ENCODE measurements at places on chromosomes 6 and 20.

DNA sequence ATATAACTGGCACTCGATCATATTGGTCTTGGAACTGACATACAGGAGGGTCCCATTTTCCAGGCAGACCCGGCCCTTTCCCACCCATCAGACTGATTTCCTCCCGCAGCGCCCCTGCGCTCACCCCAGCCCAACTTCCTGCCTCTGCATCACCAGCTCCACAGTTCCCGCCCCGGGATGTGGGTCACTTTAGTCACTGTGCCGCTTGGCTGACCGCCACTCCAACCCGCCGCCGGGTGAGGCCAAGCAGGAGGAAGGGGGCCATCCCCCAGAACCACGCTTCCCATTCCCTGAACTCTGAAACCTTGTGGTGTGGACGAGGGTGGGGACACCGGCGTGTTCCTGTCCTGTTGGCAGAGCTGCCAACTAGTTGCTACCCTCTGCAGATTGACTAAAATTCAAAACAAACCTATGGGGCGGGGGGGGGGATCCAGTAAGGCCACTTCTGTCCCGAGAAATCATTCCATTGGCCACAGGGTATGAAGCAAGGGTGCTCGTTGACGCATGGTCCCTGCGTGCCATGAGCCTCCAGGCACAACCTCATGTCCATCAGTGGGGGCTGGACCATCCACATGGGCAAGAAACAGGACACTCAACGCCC lies 12.3 kb downstream of the TGM2 start:
- no peak for DNase-seq

- no peak for DNase-seq
These were observed 38.9 kb upstream of the CALHM6 start for GRCh38 chr6:116422238-116422637.

GRCh38 chr6:5510331-5511133 lies 249.2 kb downstream of the FARS2 start:
- DNase-seq: no peak

GRCh38 chr6:43076464-43077332 lies 584 bp downstream of the PTK7 start:
- DNase-seq: no peak

GRCh38 chr20:36179170-36179945 lies 24.8 kb downstream of the EPB41L1 start:
- DNase-seq: no peak

DNA sequence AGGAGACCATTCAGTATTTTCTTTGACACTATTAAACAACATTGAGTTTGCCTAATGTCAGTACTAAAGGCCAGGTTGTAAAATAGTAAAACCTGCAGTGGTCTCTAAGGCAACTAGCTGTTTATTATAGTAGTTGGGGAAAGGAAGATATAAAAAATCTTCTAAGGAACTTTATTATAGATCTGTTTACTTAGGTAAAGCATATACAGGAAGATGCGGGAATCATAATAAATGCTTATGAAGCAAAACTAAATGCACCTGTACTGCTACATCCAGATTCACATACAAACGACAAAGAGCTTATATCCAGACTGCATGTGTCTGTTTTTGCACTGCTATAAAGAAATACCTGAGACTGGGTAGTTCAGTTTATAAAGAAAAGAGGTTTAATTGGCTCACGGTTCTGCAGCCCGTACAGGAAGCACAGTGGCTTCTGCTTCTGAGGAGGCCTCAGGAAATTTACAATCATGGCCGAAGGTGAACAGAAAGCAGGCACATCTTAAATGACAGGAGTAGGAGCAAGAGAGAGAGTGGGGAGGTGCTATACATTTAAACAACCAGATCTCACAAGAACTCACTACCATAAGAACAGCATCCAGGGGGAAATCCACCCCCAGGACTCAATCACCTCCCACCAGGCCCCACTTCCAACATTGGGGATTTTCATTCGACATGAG lies 8.7 kb upstream of the TRIM39 start:
- DNase-seq: no peak

DNA sequence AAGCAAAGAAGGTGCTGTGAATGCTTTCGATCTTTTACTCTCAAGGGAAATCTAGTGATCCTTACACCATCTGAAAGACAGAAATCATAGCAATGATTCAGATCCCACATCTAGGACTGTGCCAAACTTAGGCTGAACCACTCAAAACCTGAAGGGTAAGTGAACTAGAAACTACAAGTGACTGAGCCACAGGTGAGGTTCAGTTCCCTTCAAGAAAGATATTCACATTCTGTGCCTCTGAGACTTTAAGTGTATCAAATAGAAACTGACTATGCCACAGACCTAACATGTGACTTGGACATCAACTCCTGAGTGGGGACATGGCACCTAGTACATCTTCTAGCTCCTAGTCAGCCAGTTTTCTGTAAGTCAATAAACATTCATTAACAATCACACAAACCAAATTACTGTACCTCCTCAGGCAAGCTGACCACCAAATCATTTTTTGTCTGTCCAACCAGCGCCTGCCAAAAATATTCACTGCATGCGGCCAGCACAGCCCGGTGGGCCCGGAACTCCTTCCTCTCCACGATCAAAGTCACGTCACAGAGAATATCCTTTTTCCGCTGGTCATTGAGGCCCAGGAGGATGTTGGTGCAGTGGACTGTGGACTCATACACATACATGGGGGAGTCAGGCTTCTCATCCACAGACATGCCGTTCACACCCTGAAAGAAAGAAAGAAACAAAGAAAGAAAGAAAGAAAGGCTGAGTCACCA lies 114.1 kb downstream of the GJA10 start:
- no peak for DNase-seq

DNA sequence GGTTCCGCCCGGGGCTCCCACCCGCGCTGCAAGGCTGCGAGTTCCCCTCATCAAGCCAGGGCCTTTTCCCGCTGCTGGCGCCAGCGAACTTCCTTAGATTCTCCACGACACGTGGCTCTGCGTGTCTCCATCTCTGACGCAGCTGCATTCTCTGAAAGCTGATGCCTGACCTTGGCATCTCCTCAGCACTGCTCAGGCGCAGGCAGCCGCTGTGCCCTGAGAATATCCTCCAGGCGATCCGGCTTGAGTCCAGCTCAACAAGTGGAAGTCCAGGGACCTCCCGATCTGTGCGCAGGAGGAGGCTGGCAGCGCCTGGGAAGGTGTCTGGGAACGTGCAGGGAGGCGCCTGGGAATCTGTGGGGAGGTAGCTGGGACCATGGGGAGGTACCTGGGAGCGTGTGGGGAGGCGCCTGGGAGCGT lies 171.2 kb upstream of the THBS2 start:
- no peak for DNase-seq

GRCh38 chr20:375265-375889 lies 5.2 kb upstream of the TRIB3 start:
- no peak for DNase-seq

GRCh38 chr6:45706319-45706718 lies 309.3 kb downstream of the CLIC5 start:
- DNase-seq: no peak

GRCh38 chr6:96853083-96853482 lies 15.8 kb upstream of the GPR63 start:
- DNase-seq: no peak

- no peak for DNase-seq
These were observed 555.9 kb downstream of the C6orf118 start for GRCh38 chr6:164753517-164753916.

GRCh38 chr6:99608886-99609482 lies 2.4 kb downstream of the PRDM13 start:
- no peak for DNase-seq

- DNase-seq: no peak
These were observed 648.8 kb upstream of the AGPAT4 start for GRCh38 chr6:161922631-161923119.

- peak; percentile 93 for DNase-seq
These were observed at the start of gene ANKRD6 for GRCh38 chr6:89432875-89433251. ANKRD6 (plus strand) TSS chr6:89433152; CDS start chr6:89566977, 133,825 bp downstream.

GRCh38 chr6:128491100-128491581 lies 29.3 kb downstream of the PTPRK start:
- DNase-seq: no peak

- no peak for DNase-seq
These were observed 20.7 kb upstream of the ASIP start for GRCh38 chr20:34220561-34220960.

Data from type B pancreatic cell (in vitro differentiated cells).